ENCODE measurements at places on chromosomes 2 and 18. TPM values are rescaled to one million over a fixed set of nuclear protein-coding genes. Genes with fewer than 3 reads are reported as not detected.

- H3K27ac ChIP-seq: no peak overlapping the region
- H3K4me3 ChIP-seq: no peak overlapping the region
- H3K4me1 ChIP-seq: no peaks in the 10 kb centered on the region
Observed at GRCh38 chr2:229669841-229670240, 44.5 kb downstream of the DNER start.

DNA sequence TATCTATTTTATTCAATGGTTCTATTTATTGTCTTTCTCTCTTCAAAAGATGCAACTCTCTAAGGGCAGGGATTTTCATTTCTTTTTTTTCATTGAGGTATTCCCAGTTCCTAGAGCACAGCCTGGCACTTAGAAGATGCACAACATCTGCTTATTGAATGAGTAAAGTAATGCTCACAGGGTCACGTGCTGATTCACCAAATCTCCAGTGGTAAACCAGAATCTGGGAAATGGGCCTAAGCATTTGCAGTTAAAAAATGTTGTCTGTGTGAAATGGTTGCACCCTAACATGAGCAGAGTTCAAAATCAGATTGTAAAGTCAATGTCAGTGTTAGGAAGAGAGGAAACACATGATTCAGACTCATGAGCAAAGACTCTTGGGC lies 15.8 kb downstream of the SLC8A1 start:
- H3K4me1 ChIP-seq: peaks cover 14% of the 10 kb centered on the region
- peaks cover 3% of the 10 kb centered on the region for H3K27me3 ChIP-seq
- no peak overlapping the region for H3K27ac ChIP-seq
- no peak overlapping the region for H3K4me3 ChIP-seq

- peaks cover 2% of the 10 kb centered on the region for H3K27me3 ChIP-seq
- H3K4me1 ChIP-seq: no peaks in the 10 kb centered on the region
Observed at GRCh38 chr2:197992482-197993133, 188.2 kb downstream of the PLCL1 start.

DNA sequence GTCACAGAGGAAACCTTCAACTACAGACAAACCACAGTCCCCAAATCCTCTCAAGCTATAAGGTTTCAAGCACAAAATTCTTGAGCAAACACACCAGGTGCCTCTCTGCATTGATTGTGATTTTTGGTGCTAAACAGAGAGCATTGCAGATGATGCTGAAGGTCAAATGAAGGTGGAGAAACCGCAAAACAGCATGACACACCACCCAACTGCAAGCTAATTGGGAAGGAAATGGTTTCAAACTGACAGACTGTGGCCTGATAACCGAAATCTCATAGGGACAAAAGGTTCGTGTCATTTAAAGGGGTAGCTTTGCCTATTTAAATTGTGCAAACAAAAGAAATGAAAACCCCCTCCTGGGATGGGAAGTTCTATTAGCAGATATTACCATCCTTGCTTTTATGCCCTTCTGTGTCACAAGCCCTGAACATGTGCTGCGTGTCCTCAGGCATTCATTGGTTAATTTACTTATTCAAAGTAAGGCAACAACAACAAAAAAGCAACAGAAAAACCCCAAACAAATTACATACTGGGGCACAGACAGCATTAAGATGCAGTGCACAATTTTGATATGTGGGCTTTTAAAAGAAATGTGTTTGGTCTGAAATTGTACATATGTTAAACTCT lies 154.9 kb downstream of the AQP4 start:
- peak overlapping the region; percentile 45 for H3K27ac ChIP-seq
- no peak overlapping the region for H3K4me3 ChIP-seq
- peaks cover 14% of the 10 kb centered on the region for H3K4me1 ChIP-seq
- H3K36me3 ChIP-seq: no peaks in the 10 kb centered on the region
- no peaks in the 10 kb centered on the region for H3K27me3 ChIP-seq
- DNase-seq: no peak

- no peaks in the 10 kb centered on the region for H3K27me3 ChIP-seq
- no peak overlapping the region for H3K27ac ChIP-seq
- H3K4me1 ChIP-seq: peaks cover 22% of the 10 kb centered on the region
- H3K4me3 ChIP-seq: no peak overlapping the region
Observed at GRCh38 chr2:158994920-158995676, 26.7 kb downstream of the TANC1 start.

DNA sequence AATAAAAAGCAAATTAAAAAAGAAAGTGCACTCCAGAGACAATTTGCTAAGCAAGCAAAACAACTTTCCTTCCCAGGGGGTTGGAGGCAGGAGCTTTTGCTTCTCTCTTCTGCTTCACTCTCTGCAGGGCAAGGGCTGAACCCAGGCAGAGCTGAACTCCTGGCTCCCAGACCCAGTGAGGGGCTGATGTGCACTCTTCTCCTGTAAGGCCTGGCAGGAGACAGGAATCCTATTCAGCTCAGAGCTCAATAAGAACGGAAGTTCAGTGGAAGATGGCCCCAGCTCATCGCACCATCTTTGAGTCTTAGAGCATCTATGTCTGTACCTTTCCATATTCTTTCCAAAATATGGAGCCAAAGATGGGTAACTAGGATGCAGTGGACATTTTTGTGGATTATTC lies 29.1 kb downstream of the CIB4 start:
- peaks cover 72% of the 10 kb centered on the region for H3K4me1 ChIP-seq
- H3K27me3 ChIP-seq: peaks cover 1% of the 10 kb centered on the region
- H3K27ac ChIP-seq: peak overlapping the region; percentile 82
- peak overlapping the region; percentile 55 for H3K4me3 ChIP-seq
- no peaks in the 10 kb centered on the region for H3K36me3 ChIP-seq

DNA sequence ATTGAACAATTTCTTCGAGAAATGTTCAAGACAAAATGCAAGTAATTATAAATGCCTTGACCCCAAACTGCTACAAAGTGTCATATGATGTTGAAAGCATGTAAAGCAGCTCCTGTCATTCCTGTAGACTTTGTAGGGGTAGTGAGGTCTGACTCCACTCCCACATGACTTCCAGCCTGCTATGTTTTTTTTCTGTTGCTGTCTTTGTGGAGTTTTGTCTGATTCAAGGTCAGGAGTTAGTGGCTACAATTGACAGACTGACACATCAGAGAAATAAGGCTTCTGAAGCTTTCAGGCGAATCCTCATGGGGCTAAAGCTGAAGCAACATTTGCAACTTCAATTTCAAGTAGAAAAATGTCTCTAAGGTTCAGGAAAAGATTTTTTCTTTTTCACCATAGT lies 63.9 kb upstream of the CCDC195 start:
- peaks cover 1% of the 10 kb centered on the region for H3K27me3 ChIP-seq
- no peak overlapping the region for H3K27ac ChIP-seq
- peaks cover 19% of the 10 kb centered on the region for H3K4me1 ChIP-seq
- H3K36me3 ChIP-seq: no peaks in the 10 kb centered on the region

DNA sequence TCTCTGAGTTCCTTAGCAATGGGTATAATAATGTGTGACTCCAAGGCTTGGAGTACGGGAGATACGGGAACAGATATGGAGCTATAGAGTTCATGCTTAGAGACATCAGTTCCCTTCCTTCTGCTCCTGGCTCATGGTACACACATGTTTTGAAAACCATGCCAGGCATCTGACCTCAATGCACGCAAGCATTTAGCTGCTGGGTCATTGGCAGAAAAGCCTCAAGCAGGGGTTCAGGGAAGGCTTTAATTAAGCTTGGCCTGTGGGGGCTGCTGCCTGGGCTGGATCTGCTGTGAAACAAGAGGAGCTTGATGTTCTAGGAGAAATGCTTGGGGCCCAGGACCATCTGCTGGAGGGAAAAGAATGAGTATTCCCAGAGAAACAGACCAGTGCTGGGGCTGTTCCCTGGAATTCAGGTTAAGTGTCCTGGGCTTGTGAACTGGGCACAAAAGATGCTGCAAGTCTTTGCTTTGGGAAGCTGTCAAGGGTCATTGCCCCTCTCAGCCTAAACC lies 3.2 kb downstream of the ALLC start:
- H3K36me3 ChIP-seq: no peaks in the 10 kb centered on the region
- H3K27ac ChIP-seq: no peak overlapping the region
- H3K4me3 ChIP-seq: no peak overlapping the region
- peaks cover 32% of the 10 kb centered on the region for H3K4me1 ChIP-seq
- no peak for DNase-seq

POTEE gene
- total RNA-seq: 1.4 TPM

ACVR1C gene
- total RNA-seq: 0.59 TPM

ALPP gene
- 0.34 TPM for total RNA-seq

ABHD1 gene
- not detected for total RNA-seq
